ENCODE measurements at places on chromosomes 13 and 19. TPM values are rescaled to one million over a fixed set of nuclear protein-coding genes. Genes with fewer than 3 reads are reported as not detected.

Gene KIR2DL1
- not detected for total RNA-seq

Gene ZNF441
- 3.8 TPM for total RNA-seq

Gene KBTBD7
- total RNA-seq: 12.0 TPM

GRCh38 chr13:19845758-19846157 is 17.7 kb downstream of the ZMYM5 start:
- DNase-seq: no peak

- DNase-seq: peak; percentile 14
These were observed 21.4 kb upstream of the ERVV-1 start for GRCh38 chr19:52992109-52993004.
